ENCODE measurements at places on chromosomes 1 and 21.
A peak's percentile ranks its signal among the peaks of the same experiment; 100 is the strongest.

DNA sequence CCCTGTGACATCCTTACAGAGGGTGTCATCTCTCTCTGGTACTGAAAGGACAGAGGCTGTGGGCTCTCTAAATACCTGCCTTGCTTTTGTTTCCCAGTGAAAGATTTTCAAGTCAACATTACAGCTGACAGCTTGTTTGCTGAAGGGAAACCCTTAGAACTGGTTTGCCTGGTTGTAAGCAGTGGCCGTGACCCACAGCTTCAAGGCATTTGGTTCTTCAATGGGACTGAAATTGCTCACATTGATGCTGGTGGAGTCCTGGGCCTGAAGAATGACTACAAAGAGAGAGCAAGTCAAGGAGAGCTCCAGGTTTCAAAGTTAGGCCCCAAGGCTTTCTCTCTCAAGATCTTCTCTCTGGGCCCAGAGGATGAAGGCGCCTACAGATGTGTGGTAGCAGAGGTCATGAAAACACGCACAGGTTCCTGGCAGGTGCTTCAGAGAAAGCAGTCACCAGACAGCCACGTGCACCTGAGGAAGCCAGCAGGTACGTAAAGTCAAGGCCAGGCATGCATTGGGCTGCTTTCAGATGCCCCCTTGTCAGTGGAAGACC lies 11.8 kb downstream of the CD101 start:
- DNase-seq, result no peak

GRCh38 chr1:98896711-98897445 lies 107.8 kb downstream of the PLPPR5 start:
- no peak for DNase-seq

GRCh38 chr1:201847150-201847549 lies 18.2 kb downstream of the IPO9 start:
- no peak for DNase-seq

- DNase-seq, result no peak
Observed at GRCh38 chr1:34060187-34060730, 104.8 kb downstream of the CSMD2 start.

- peak; percentile 20 for DNase-seq
Observed at GRCh38 chr1:103492003-103492625, 33.4 kb upstream of the RNPC3 start.

GRCh38 chr1:93304716-93305138 lies 41.0 kb upstream of the DR1 start:
- peak; percentile 87 for DNase-seq

DNA sequence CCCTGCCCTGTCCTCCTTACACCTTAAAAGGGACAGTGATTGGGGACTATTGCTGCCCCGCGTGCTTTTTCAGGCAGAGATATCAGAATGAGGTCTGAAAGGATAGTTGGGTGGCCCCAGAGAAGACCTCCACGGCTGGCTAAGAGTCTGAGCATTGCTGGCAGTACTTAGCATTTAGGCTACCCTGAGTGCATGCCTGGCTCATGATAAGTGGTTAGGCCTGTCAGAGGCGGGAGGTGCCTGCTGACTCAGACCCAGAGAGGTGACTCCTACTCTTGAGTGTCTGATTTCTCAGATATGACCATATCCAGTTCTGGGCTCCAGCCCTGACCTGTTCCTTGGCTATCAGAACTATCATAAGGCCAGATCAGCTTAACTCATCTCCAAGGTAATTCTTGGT lies 213.7 kb downstream of the PBX1 start:
- DNase-seq, result no peak

GRCh38 chr1:79859212-79859948 lies 852.9 kb upstream of the ADGRL4 start:
- DNase-seq, result no peak

DNA sequence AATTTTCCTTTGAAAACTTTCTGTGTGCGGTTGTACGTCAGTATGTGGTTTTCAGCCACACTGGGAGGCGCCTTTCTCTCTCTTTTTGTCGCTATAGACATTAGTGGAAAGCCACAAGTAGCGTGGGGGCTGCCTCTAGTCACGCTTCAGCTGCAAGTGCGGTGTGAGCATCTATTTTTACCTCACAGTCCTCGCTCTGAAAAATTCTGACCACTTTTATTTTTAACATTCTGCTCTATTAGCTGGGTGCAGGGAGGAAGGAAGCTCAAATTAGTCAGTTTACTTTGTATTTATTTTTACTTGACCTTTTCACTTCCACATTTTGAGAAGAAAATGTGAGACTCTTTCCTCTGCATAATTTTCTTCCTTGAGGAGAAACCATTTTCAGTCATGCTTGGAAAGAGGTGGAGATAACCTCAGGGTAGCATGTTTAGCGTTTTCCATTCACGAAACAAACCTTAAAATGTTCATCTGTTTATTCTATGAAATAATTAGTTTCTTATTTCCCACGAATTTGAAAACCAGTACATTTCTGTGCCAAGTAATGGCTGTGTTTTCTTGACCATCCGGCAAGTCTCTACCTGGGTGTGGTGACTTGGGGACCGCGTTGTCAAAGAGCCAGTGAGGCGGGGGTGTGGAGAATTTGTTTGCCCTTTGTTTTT lies 35.6 kb downstream of the ADARB1 start:
- peak; percentile 27 for DNase-seq

- DNase-seq, result no peak
Observed at GRCh38 chr1:29532751-29533150, 296.4 kb downstream of the PTPRU start.

GRCh38 chr1:110212169-110213142 lies 2.3 kb downstream of the KCNC4 start:
- no peak for DNase-seq

- peak; percentile 17 for DNase-seq
Observed at GRCh38 chr1:94463056-94463764, 45.0 kb downstream of the ABCD3 start.

DNA sequence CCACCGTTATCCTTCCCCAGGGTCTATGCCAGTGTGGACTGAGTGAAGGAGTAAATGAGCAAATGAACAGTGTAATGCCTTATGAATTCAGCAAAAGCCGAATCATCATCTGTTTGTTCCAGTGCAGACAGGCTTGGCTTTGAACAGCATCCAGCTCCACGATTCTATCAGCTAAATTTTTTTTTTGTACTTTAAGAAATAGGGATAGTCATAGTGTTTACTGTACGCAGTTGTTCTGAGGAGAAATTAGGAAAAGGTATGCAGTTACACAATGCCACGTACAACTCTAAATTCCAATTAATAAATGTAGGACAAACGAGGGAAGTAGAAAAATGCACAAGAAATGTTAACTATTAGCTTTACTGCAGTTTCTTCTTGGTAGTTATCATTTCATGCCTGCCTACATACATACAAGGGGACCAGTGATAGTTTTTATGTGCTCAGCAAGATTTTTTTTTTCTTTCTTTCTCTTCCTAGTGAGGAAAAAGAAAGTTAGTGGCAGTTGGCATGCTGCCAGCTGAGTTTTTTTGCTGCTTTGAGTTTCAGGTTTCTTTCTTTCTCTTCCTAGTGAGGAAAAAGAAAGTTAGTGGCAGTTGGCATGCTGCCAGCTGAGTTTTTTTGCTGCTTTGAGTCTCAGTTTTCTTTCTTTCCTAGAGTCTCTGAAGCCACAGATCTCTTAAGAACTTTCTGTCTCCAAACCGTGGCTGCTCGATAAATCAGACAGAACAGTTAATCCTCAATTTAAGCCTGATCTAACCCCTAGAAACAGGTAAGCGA lies at the start of gene IFI44L:
TSS of gene IFI44L (plus strand) at position 646 of the 777 bp plus-strand sequence. CDS start 7,468 bp downstream, outside the sequence.
- DNase-seq, result peak; percentile 68

DNA sequence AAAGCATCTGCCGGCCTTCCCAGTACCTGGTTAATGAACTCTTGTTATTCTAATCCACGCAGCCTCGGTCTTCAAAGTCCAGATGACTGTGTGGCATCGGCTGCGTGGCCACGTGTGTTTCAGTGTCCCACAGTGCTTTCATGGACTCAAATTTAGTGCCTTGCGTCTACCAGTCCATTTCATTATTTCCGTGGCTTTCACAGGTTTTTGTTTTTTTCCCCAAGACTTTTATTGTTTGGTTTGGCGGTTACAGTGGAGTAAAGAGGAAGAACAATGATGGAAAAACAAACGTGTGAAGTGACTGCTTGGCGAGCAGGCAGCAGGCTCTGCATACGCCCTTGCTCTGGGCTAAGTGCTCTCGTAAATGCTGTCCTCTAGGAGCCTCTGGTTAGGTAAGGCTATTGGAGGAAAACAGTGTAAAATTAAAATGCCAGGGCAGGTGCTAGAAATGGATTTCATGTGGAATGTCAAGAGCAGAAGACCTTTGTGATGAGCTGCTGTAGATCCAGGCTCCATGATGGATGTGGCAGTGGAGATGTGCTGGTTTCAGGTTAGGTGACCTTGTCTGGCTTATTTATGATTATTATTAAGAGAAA lies 536.3 kb downstream of the KIF26B start:
- DNase-seq, result no peak

GRCh38 chr1:47814612-47815395 lies 182.4 kb downstream of the TRABD2B start:
- DNase-seq, result no peak

- no peak for DNase-seq
Observed at GRCh38 chr1:4595341-4596225, 58.8 kb upstream of the AJAP1 start.

GRCh38 chr1:20280906-20281305 lies 9.8 kb upstream of the VWA5B1 start:
- no peak for DNase-seq

DNA sequence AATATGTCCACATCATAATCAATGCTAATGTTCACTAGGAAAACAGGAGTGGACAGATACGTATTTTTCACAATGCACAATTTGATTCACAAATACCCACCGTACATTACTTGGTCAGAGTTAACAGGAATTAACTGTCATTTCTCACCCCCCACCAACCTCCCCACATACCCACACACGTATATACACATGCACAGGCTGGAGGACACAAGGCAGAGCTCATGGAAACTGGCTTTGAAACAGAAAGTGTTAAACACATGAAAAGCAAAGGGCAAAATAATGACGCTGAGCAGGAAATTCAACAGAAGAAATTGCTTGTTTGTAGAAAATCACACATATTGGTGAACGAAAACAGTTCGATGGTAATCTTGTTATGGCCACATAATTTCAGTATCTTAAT lies 188.4 kb upstream of the DMRTA2 start:
- no peak for DNase-seq

- DNase-seq, result no peak
Observed at GRCh38 chr1:65378247-65378946, 42.1 kb upstream of the LEPR start.

GRCh38 chr1:2803931-2804627 lies 2.6 kb upstream of the TTC34 start:
- DNase-seq, result no peak

DNA sequence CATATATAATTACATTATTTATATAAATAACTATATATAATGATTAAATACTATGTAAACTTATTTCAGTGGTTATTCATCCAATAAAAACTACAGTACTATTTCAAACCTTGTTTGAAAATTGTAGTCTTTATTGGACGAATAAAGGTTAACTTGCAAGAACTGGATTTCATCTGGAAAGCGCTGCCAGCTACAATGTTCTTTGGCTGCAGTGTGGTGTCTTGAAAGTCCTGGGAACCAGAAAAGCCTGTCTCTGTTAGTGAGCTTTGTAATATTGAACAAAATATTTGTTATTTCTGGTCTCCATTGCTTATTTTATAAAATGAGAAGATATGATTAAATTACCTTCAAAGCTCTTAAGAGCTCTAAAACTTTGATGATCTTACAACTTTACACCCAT lies 763.6 kb downstream of the ADGRL2 start:
- DNase-seq, result no peak

DNA sequence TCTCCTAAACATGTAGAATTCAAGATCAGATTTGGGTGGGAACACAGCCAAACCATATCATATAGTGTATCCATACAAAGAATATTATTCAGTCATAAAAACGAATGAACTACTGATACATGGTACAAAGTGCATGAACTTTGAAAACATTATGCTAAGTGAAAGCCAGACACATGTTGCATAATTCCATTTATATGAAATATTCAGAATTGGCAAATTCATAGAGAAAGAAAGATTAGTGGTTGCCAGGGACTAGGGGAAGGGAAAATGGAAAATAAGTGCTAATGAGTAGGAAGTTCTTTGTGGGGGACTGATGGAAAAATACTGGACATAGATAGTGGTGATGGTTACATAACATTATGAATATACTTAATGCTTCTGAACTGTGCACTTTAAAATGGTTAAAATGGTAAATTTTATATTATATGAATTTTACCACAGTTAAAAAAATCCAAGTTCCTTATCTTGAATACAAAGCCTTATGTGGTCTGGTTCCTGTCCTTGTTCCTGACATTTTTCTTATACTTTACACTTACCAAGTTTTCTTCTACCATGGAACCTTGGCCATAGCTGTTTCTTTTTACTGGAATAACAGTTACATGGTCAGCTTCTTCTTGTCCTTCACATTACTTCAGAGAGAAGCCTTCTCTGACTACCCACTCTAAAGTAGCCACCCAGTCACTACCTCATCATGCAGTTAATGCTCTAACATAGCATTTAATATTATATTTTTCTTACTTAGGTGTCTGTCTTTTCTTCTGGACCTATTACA lies 64.0 kb downstream of the CCDC18 start:
- peak; percentile 2 for DNase-seq

DNA sequence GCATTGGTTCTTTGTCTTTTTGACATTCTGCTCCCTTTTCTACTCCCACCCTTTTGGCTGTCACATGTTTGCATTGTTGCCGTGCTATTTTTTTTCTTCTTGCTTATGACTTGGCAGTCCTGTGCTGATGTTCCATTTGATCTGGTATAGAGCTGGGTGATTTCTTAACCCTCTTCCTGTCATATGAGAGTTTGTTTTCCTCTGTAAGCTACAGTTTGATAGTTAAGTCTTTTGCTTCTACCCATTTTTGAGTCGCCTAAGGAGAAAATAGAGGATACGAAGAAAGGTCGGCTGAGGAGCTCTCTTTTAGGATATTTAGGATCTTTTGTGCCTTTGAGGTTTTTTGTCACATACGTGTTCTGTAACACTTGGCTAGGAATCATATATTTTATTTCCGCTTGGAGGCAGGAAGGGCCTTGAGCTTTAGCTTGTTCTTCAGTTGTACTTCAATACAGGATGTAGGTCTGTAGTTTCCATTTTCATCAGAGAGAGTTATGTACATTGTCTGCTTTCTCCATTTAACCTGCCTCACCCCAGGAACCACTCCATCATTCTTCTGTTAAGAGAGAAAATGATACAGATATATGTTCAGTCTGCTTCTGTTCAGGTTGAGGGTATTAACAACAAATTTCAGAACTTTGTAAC lies 150.7 kb downstream of the BACH1 start:
- DNase-seq, result no peak

All from inflammatory macrophage treated with lipopolysaccharide for 1 hour (primary cell).